ENCODE measurements at places on chromosomes 7 and 10.

GRCh38 chr10:28949005-28950004 is 272.0 kb downstream of the BAMBI start:
- DNase-seq = no peak

DNA sequence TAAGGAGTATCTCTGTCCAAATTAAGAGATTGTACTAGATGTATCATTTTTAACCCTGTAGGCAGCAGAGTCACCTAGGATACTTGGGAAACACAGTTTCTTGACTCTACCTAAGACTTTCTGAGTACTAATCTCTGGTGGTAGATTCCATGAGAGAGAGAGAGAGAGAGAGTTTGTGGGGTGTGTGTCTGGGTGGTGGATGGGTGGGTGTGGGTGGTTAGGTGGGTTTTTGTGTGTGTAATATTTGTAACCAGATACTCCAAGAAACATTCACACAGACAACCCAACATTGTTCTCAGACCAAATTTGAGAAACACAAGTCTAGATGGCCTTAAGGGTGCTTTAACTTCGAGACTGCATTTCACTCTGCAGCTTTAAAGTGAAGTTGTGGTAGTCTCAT is 215.2 kb downstream of the PRKG1 start:
- no peak for DNase-seq

DNA sequence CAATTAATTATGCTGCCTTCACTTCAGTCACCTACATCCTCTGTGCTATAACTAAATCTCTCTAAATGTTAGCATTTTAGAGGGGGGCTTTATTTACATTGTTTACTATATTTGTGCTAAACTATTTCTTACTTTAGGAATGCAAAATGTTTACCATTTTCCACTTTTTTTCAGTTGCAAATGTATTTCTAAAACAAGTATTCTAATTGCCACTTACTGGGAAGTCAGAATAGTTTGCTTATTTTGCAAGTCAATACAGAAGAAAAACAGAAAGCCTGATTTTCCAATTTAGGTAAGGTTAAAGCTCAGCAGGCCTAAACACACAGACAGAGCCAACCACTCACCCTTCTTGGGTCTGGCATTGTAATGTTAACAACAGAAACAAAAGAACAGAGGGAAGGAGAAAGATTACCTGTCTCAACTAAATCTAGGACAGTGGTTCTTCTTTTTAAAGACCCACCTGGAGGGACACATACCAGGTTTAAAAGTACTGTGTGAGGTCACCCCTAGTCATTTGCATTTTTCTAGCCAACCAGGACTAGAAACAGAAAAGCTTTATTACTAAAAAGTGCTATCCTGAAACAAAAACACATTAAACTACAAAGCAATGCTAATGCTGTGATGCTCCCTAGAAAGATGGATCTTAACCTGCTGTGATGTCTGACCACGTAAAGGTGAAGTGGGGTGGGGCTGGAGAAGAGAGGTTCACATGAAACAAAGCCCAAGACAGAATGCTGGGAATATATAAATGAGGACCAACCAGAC is 178.2 kb downstream of the SLC25A13 start:
- no peak for DNase-seq

- DNase-seq = no peak
Measured at GRCh38 chr10:125134916-125135770, 25.2 kb downstream of the CTBP2 start.

DNA sequence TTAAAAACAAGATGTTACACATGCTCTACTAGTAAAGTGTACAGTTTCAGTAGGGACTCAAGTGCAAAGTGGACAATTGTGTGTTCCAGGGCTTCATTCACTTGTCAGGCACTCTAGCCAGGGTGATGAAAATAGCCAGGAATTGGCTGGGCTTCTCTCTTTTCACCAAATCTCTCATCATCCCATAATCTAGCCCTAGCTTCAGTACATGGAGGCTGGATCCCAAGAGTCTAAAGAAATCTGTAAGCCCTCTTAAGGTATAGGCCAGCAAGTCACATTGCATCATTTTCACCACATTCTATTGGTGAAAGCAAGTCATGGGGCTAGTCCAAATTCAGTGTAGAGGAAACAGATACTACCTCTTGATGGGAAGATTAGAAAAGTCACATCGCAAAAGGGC is 47.3 kb upstream of the C1GALT1 start:
- no peak for DNase-seq

DNA sequence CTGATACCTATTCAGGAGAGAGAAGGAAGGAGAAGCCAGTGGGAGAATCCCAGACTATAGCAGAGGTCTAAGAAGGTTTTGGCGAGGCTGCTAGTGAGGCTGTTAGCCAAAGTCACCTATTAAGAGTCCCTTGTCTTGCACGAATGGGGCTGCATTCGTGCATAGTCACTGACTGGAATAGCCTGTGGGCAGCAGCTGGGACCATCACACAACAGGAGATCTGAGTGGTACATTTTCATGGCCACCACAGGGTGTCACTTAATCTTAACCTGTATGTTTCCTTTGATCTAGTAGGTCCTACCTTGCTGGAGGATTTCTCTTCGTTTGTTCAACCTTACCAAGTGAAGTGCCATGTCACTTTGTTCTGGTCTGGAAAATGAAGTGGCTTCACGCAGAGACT is 319.9 kb downstream of the BMPER start:
- DNase-seq = no peak

GRCh38 chr10:93386631-93387369 is 95.3 kb downstream of the MYOF start:
- peak; percentile 13 for DNase-seq

DNA sequence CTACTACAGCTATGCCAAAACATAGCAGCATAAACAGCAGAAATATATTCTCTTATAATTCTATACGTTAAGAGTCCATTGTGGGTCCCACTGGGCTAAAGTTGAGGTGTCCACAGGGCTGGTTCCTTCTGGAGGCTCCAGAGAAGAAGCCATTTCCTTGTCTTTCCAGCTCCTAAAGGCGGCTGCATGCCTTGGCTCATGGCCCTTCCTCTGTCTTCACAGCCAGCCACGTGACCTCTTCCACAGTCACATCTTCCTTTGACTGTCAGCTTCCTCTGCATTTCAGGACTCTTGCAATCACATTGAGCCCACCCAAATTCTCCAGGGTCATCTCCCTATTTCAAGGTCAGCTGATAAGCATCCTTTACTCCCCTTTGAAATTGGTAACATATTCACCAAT is 17.2 kb downstream of the NACAD start:
- DNase-seq = no peak

DNA sequence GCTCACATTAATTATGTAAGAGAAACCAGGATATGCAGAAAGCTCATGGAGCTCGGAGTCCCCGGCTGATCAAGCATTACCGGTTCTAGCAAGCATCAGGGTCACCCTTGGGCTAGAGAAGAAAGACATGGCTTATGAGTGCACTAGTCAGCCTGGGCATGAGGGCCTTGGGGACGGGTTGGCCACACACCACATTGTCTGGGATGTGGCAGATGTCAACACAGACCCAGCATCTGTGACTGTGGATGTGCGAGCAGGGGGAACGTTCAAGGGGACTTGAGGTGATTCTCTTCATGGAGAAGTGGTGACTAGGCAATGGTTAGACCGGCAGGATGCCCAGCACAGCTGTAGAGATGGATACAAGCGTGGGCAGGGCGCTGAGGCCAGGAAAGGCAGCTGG is 13.7 kb downstream of the ZMIZ2 start:
- no peak for DNase-seq

DNA sequence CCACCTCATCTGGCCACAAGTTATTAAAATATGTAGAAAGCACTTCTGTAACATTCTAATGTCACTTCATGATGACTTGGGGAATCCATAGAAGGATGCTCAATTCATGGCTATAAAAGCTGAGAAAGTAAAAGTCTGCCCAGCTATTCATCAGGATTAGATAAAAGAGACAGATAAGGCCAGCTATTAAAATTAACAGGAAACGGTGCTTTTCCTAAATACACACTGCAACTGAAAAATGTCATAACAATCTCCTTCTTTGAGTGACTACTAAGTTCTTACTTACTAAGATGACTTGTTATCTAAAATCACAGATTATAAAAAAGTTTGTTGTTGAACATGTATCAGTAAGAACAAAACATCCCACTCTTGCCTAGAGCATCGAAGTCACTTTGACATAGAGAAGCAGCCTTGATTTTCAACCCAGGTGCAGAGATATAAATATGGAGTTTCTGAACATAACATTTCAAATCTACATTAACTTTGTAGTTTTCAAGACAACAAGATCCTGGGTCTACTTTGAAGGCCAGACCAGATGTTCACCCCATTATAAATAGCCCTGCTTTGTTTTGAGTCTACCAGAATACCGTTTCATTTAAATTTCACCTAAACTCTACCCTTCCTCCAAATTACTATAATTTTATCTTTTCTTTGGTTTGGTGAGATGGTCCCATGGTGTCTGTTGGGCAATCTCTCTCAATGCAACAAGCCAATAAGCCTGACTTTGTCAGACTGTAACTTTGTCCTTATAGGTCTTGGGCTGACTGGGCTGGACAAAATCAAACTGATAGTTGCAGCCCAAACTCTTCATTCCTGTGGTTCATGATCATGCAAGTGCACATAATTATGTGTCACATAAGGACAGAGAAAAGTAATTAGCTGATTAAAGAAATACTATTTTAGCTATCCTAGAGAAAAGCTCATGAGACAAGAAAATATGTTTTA is 24.0 kb downstream of the HYCC1 start:
- no peak for DNase-seq

- no peak for DNase-seq
Measured at GRCh38 chr7:18570441-18570840, 74.9 kb downstream of the HDAC9 start.

- no peak for DNase-seq
Measured at GRCh38 chr10:104434601-104435000, 81.0 kb downstream of the CFAP58 start.

GRCh38 chr10:95404462-95404858 is 113.7 kb upstream of the PDLIM1 start:
- no peak for DNase-seq

GRCh38 chr10:80486785-80487420 is 32.8 kb downstream of the TSPAN14 start:
- DNase-seq = no peak

DNA sequence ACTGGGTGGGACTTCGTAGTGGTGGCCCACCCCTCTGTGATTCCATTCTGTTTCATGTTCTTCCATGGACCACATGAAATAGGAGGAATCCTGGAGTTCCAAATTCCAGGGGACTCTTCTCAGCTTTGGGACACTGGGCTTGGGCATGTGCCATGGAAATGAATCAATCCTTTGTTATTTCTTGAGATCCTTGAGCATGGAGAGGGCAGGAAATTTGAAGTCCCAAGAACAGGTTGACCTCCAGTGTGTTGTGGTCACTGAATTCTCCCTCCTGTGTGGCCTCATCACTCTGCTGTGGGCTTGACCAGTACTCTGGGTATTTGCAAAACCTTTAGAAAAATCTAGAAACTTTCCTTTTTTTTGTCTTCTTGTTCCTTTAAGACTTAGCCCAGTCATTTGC is 22.7 kb downstream of the TACR2 start:
- DNase-seq = no peak

- DNase-seq = no peak
Measured at GRCh38 chr7:77812290-77812685, 13.7 kb downstream of the PHTF2 start.

All from HuH-7 (cell line).